Mammary epithelial cell (primary cell): ENCODE measurements at places on chromosomes 4 and X.

DNA sequence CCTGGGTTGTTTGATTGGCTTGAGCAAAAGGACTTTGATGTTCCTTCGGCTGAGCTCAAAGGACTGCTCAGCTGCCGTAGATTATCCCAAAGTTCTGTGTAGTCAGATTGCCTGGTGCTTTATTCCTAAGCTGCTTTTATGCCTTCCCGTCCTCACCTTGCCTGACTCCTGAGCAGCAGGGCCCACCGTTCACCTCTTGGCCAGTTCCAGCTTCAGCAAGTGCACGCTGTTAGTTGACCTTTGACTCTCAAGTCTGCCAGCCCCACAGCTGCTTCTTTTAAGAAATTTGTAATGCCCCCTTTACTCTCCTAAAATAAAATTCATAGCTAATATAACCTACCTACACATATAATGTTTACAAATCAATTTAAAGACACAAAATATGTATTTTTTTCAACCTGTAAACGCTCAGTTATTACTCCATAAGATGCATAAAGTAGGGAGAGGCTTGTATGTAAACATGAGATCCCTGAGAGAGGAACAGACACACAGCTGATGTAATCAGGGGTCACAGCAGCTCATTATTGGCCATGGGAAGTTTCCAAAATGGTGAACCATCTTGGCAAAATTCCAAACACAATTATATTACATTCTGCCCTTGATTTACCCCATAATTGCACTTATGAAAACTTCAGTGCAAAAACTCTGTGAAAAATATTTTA, 28.6 kb downstream of the UCHL1 start:
- no peak for DNase-seq

DNA sequence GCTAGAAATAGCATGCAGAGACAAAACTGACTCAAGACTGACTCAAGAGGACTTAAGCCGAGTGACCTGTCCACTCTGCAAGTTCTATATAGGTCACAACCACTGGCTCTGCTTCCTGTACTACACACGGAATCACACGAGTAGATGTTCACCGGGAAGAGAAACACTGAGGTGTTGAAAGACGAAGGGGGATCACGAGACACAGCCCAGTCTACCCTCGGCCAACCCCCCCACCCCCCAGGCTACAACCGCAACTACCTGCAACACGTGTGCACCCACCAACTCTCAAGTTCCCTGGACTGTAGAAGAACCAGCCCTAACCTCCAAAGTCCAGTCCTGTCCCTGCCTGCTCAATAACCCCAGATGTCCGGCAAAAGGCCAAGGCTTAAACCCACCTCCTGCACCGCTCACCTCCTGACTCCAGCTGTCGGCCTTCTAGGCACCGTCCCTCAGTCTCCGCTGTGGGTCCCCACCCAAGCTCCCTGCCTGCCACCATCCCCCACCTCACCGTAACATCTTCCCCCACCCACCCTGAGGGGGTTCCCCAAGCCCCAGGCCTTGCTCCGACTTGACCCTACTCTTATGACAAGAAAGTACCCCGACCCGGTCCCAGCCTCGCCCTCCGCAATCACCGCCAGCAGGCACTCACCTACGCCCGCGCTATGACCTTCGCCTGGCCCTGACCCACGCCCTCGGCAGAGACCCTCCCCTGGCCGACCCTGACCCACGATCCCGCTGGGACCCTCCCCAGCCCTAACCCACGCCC, 739 bp downstream of the GAK start:
- DNase-seq: peak; percentile 38

DNA sequence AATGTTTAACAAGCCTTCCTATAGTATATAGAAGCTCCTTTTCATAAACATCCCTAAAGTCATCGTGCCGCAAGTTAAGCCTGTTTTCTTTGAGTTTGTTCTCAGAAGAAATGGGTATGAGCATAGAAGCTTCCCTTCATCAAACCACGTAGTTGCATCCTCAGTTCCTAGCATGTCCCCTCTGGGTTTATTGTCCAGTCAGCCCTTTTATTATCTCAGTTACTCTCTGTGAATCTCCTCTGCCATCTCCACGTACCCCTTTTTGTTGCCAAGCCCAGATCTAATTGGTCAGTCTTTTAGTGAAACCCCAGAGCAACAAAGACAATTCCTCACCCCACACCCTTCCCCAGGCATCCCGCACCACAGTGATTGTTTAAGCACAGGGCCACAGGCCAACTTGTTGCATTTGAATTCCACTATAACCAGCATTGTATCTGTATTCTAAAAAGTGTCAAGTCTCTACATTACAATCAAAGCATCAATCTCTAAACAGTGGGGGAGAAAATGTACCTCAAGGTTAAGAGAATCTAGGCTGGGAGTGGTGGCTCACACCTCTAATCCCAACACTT, 12.4 kb upstream of the TRIM2 start:
- no peak for DNase-seq

DNA sequence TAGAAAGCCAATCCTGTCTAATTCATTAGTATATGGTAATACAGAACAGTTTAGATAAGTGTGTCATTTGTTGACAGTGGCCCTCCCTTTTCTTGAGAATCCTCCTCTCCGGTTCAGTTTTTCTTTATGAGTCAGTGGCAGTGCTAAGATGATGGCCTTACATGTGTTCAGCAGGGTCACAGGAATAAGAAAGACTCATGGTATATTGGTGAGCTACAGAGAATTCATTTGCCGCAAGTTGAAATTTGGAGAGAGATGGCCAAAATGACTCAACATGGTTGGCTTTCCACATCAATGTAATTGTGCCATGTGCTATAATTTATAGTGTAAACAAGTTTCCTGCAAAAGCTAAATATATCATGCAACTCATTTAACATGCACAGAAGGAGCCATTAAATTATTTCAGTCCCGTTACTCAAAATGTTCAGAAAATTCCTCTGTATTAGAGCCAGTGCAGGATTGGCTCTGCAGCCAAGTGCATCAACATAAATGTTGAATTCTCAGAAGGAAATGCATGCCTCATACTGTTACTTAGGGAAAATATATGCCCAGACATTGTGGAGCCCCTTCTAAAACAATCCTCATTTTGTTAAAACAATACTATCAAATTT, 374.3 kb downstream of the AFF2 start:
- no peak for DNase-seq

- DNase-seq: no peak
Observed at GRCh38 chr4:158580064-158580463, 58.4 kb downstream of the RXFP1 start.
